ENCODE measurements at places on chromosomes 7 and 10. TPM values are rescaled to one million over a fixed set of nuclear protein-coding genes. Genes with fewer than 3 reads are reported as not detected.
A peak's percentile ranks its signal among the peaks of the same experiment; 100 is the strongest.

GRCh38 chr7:128398016-128398840 is 11.6 kb downstream of the IMPDH1 start:
- H3K36me3 ChIP-seq = peaks cover 14% of the 10 kb centered on the region
- no peak for DNase-seq
- no peaks in the 10 kb centered on the region for H3K27me3 ChIP-seq
- no peak overlapping the region for H3K27ac ChIP-seq
- no peak overlapping the region for H3K4me3 ChIP-seq

DNA sequence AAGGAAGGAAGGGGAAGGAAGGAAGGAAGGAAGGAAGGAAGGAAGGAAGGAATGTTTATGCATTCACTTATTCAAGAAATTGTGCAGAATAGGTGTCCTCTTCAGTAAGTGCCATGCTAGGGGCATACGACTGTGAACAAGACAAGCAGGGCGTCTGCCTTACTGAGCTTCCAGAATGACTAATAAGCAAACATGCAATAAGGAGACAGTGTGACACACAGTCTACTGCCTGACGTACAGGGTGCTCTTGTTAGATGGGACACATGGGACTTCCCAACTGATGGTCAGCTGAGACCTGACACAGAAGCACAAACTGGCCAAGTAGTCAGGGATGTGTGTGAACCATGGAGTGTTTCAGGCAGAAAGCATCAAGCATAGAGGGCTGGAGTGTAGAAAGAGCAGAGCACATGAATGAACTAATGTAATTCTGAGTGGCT is 18.2 kb downstream of the DNAJC12 start:
- H3K27ac ChIP-seq = no peak overlapping the region
- H3K27me3 ChIP-seq = no peaks in the 10 kb centered on the region
- no peak overlapping the region for H3K4me3 ChIP-seq
- no peaks in the 10 kb centered on the region for H3K36me3 ChIP-seq

- H3K27me3 ChIP-seq = no peaks in the 10 kb centered on the region
- H3K27ac ChIP-seq = no peak overlapping the region
- no peak overlapping the region for H3K4me3 ChIP-seq
- H3K36me3 ChIP-seq = no peaks in the 10 kb centered on the region
- DNase-seq = no peak
- H3K4me1 ChIP-seq = no peaks in the 10 kb centered on the region
Measured at GRCh38 chr10:37101261-37101660, 24.1 kb upstream of the ANKRD30A start.

DNA sequence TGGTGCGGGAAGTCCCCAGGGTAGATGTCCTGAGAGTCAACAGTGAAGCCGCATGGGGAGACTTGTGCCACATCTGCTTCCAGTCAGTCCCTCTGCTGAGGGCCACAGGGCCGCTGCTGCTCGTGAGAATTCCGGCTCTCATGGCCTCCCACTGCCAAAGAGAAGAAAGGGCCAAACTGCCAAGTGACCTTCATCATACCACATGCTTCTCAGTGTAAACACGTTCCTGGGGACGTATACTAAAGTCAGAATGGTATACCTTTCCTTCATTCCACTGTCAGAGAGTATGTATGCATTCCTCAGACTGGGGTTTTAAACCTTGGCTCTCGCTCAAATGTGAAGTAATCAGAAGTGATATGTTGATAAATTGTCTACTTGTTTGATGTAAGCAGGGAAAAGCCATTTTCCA is 52.8 kb upstream of the SEC61G start:
- DNase-seq = no peak
- no peaks in the 10 kb centered on the region for H3K27me3 ChIP-seq
- H3K27ac ChIP-seq = peak overlapping the region; percentile 65

DNA sequence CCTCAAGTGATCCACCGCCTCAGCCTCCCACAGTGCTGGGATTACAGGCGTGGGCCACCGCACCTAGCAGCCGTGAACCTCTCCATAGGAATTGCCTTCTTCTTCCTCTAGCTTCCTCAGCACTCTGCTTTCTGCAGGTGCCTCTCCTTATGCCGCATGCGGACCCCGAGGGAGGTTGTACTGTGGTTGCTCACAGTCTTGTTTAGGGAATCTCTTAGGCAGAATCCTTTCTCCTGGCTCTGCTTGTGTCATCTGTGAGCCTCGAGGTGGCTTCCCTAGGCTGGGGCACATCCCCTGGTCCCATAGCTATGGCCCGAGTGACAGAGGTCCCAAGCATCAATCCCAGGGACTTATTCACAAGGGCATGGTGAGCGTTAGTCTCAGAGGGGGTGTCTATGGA is 33.2 kb upstream of the GIMAP8 start:
- H3K36me3 ChIP-seq = no peaks in the 10 kb centered on the region
- no peak for DNase-seq
- H3K4me1 ChIP-seq = no peaks in the 10 kb centered on the region
- H3K27me3 ChIP-seq = no peaks in the 10 kb centered on the region
- no peak overlapping the region for H3K27ac ChIP-seq
- H3K4me3 ChIP-seq = no peak overlapping the region

GRCh38 chr10:86110156-86110786 is 256.3 kb downstream of the GRID1 start:
- H3K4me1 ChIP-seq = no peaks in the 10 kb centered on the region
- no peaks in the 10 kb centered on the region for H3K27me3 ChIP-seq
- DNase-seq = no peak
- H3K27ac ChIP-seq = no peak overlapping the region
- no peaks in the 10 kb centered on the region for H3K36me3 ChIP-seq

- H3K27me3 ChIP-seq = no peaks in the 10 kb centered on the region
- peaks cover 65% of the 10 kb centered on the region for H3K4me1 ChIP-seq
- H3K4me3 ChIP-seq = no peak overlapping the region
- peak; percentile 76 for DNase-seq
Measured at GRCh38 chr7:36289833-36290661, 99.6 kb upstream of the ANLN start.

GRCh38 chr10:30027057-30028005 is 32.1 kb downstream of the JCAD start:
- no peak overlapping the region for H3K4me3 ChIP-seq
- H3K27me3 ChIP-seq = no peaks in the 10 kb centered on the region
- DNase-seq = peak; percentile 25
- H3K27ac ChIP-seq = peak overlapping the region; percentile 65
- no peaks in the 10 kb centered on the region for H3K4me1 ChIP-seq

GRCh38 chr10:30897048-30897447 is 134.6 kb downstream of the ZNF438 start:
- H3K27ac ChIP-seq = no peak overlapping the region
- H3K4me1 ChIP-seq = peaks cover 3% of the 10 kb centered on the region
- H3K36me3 ChIP-seq = no peaks in the 10 kb centered on the region
- no peak overlapping the region for H3K4me3 ChIP-seq

DNA sequence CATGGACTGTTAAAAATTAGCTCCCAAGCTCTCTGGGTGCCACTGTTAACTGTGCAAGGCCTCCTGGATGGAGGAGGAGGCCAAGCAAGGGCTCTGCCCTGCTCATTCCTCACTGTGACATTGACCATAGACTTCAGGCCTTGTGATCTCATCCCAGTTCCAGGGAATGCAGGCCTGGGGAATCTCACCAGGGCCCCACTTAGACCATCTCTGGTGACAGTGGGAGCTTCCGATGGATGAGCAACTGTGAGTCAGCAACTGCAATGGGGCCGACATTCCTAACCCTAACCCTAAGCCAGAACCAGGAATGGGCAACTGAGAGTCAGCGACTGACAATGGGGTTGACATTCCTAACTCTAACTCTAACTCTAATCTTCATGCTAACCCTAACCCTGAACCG is 50.4 kb upstream of the MSMB start:
- H3K27ac ChIP-seq = no peak overlapping the region
- DNase-seq = no peak
- H3K27me3 ChIP-seq = no peaks in the 10 kb centered on the region
- no peaks in the 10 kb centered on the region for H3K36me3 ChIP-seq

GRCh38 chr7:88806280-88807037 is 10.9 kb upstream of the TEX47 start:
- H3K4me3 ChIP-seq = no peak overlapping the region
- DNase-seq = no peak
- no peaks in the 10 kb centered on the region for H3K27me3 ChIP-seq
- no peak overlapping the region for H3K27ac ChIP-seq
- no peaks in the 10 kb centered on the region for H3K36me3 ChIP-seq

- no peaks in the 10 kb centered on the region for H3K27me3 ChIP-seq
- peaks cover 27% of the 10 kb centered on the region for H3K4me1 ChIP-seq
- peak; percentile 31 for DNase-seq
- H3K27ac ChIP-seq = peak overlapping the region; percentile 90
Measured at GRCh38 chr7:149625340-149625946, 127.8 kb upstream of the ZNF746 start.

DNA sequence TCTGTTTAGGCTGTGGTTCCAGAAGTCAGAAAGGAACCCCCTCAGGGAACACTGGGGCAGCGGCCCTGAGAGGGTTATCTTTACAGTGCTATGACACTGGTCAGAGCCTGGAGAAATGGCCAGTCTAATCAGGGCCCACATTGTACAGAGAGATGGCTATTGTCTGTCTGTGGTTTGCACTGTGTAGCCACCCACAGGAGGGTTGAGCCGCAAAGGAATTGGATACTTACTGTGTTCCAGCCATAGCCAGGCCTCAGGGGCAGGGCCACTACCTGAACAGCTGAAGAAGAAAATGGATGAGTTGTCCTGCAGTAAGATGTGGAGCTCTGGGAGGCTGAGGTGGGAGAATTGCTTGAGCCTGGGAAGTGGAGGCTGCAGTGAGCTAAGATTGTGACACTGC is 47.5 kb upstream of the PODXL start:
- no peak overlapping the region for H3K4me3 ChIP-seq
- DNase-seq = no peak
- H3K27me3 ChIP-seq = no peaks in the 10 kb centered on the region
- H3K4me1 ChIP-seq = peaks cover 18% of the 10 kb centered on the region
- no peaks in the 10 kb centered on the region for H3K36me3 ChIP-seq

DNA sequence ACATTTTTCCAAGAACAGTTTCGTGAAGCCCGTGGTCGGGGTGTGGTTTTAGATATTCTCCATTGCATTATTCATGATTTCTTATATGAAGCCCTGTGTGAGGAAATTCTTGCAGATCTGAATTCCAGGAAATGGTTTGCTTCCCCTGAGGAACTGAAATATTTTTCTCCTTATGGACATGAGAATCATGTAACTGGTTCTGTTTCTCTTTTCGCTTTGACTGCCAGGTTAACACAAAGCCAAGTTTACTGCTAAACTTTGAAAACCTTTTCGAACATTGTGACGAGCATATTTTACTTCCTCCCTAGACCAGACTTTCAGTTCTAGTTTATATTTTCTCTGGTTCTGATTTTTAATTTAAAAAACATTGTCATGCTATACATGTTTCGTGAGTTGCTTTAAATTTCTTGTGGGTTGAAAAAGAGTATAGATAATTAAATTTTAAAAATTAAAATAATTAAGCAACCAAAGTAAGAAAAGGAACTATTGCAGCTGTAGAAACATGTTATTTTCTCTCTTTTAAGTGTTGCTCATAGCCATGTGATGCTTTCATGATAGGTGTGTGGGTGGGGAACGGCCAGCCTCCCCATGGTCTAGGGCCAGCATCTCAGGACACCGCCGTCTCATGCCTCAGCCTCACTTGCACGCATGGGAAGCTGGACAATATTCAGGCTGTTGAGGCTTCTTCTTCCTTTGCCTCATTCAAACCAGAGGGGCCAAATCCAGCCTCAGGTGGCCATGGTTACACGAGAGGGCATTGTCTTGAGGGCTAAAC is 97.1 kb downstream of the CREB5 start:
- no peaks in the 10 kb centered on the region for H3K36me3 ChIP-seq
- no peak overlapping the region for H3K4me3 ChIP-seq
- no peak for DNase-seq
- no peak overlapping the region for H3K27ac ChIP-seq
- no peaks in the 10 kb centered on the region for H3K4me1 ChIP-seq

DNA sequence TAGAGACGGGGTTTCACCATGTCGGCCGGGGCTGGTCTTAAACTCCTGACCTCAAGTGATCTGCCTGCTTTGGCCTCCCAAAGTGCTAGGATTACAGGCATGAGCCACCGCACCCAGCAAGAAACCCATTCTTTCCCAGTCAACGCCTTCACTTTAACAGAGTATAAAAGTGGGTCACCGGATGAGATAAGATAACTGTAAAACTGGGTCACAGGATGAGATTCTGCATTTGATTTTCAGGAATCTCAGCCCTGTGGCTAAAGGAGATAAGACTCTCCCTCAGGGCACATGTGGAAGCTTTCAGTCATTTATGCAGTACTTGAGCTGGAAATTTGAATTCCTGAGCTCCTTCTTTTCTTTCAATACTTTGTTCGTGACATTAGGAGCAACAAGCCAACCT is 70.8 kb downstream of the LRRC17 start:
- H3K36me3 ChIP-seq = no peaks in the 10 kb centered on the region
- no peak overlapping the region for H3K4me3 ChIP-seq
- H3K27ac ChIP-seq = no peak overlapping the region
- H3K4me1 ChIP-seq = no peaks in the 10 kb centered on the region
- DNase-seq = no peak

GRCh38 chr10:103845972-103846371 is 9.4 kb downstream of the SH3PXD2A start:
- H3K36me3 ChIP-seq = no peaks in the 10 kb centered on the region
- H3K4me3 ChIP-seq = no peak overlapping the region
- H3K27ac ChIP-seq = peak overlapping the region; percentile 86
- DNase-seq = no peak

DNA sequence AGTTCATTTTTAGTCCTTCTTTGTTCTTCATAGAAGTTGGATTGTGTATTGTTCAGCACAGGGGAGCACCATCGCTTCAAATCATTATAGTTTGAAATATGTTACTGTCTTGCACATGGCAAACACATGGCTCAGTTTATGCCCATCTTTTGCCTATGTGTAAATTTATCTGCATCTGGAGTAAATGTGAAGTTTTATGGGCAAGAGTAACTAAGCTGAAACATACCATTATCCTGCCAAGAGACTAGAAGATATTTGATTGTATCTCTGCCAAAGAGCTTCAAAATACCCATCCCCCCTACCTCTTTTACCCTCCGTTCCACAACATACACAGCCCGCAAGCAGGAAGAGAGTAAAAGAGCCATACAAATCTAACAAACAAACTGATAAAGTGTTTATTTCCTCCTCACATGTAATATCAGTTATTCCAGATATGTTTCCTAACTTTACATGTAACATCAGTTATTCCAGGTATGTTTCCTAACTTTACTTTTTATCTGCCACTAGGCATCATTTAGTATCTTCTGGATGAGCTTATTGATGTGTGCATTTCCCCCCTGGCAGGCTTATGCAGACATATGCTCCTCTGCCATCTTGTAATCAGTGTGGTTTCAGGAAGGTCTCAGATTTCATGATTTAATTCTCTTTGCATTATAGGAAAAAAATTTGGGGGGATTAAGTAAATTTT is 127.7 kb downstream of the SRI start:
- no peaks in the 10 kb centered on the region for H3K27me3 ChIP-seq
- no peak overlapping the region for H3K4me3 ChIP-seq
- H3K27ac ChIP-seq = no peak overlapping the region

GRCh38 chr7:96737545-96738050 is 28.0 kb upstream of the SEM1 start:
- H3K4me3 ChIP-seq = no peak overlapping the region
- no peaks in the 10 kb centered on the region for H3K4me1 ChIP-seq
- no peaks in the 10 kb centered on the region for H3K36me3 ChIP-seq

- H3K27ac ChIP-seq = no peak overlapping the region
- no peaks in the 10 kb centered on the region for H3K27me3 ChIP-seq
- H3K36me3 ChIP-seq = no peaks in the 10 kb centered on the region
- no peak overlapping the region for H3K4me3 ChIP-seq
- no peaks in the 10 kb centered on the region for H3K4me1 ChIP-seq
Measured at GRCh38 chr7:125512373-125512772, 582.7 kb upstream of the POT1 start.

- H3K36me3 ChIP-seq = no peaks in the 10 kb centered on the region
- peak; percentile 83 for DNase-seq
- no peaks in the 10 kb centered on the region for H3K27me3 ChIP-seq
- H3K4me3 ChIP-seq = peak within 1 kb of the TSS; percentile 95
- H3K27ac ChIP-seq = peak within 1 kb of the TSS; percentile 98
Measured at GRCh38 chr7:140176811-140177702, at the start of gene KDM7A. TSS of gene KDM7A (minus strand) at chr7:140176983. CDS start at chr7:140176937, 46 bp downstream.

The ZNF25 gene
- total RNA-seq = 24.8 TPM

The DNAH11 gene
- 0.10 TPM for total RNA-seq

The CNTNAP2 gene
- total RNA-seq = not detected

The DBF4 gene
- total RNA-seq = 5.9 TPM

The EBF3 gene
- 5.5 TPM for total RNA-seq
